ENCODE measurements at places on chromosomes 5 and 9.

DNA sequence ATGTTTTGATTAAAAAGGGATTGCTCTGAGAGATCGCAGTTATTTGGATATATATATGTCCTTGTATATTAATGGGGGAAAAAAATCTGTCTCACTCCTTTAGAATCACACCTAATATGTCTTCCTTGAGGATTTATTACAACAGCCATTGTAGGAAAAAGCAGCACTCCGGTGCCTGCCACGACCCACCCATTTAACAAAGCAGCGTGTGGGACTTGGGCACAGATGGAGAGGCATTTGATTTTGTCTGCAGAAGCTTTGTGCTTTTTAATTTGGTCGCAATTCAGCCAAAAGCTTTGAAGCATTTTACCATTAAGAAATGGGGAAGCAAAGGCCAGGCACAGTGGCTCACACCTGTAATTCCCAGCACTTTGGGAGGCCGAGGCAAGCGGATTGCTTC is 159.2 kb downstream of the SMARCA2 start:
- no peak for DNase-seq

GRCh38 chr9:4620881-4621555 is 41.1 kb upstream of the PLPP6 start:
- DNase-seq = no peak

DNA sequence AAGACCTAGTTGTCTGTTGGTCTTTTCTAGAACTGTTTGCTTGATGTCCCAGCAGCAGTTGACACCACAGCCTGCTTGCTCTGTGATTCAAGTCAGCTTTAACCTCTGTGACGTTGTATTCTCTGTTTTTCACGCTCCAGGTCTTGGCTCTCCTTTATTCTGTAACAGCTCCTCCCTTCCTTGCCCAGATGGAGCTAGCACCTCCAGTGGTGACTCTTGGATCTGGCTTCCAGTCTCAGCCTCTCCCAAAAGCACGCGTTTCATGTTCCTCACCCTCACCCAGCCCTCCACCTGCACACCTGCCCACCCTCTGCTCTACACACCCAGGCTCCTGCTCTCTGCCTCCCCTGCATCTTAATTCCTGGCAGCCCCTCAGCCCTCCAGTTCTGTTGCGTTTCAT is 50.6 kb downstream of the DMRT1 start:
- no peak for DNase-seq

DNA sequence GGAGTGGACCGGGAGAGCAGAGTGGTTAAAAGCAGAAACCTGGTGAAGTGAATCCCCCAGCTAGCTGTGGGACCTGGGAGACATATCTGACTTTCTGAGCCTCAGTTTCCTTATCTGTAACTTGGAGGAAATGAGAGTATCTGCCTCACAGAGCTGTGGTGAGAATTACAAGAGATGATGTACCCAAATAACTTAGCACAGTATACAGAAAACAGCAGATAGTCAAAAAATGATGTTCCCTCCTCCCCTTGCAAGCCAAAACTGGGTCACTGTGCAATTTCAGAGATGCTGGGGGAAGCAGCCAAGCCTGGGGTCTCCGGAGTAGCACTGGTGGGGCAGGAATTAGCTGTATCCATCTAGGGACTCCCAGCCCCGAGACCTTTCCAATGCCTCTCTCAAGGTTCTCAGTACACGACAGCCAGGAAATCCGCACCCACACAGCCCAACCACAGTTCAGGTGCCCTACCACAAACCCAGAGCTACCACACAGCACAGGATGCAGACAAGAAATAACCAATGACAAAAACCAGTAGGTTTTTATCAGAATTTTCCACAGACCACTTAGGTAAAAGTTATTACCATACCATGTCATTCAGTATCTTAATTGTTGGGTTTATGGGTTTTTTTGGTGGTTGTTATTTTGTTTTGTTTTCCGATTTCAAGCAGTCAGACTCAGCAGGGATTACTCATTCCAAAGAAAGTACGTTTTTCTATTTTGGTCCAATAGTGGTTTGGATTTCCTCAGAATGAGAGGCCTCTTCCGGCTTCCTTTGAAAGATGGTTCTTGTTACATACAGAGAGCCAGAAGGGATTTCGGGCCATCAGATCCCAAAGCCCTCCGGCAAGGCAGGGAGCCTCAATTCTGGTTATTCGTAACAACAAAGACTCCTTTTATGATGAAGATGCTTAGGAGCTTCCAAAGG is 4.9 kb upstream of the HRH2 start:
- DNase-seq = peak; percentile 30

All from activated T-helper 1 cell treated with anti-CD3 and anti-CD28 coated beads, Interleukin-2, amount 50 U/mL, for 16 hours (primary cell).